Activated CD4-positive, alpha-beta T cell treated with anti-CD3 and anti-CD28 coated beads, Interleukin-2, Interleukin-6, amounts not matched to agents 100 ng/mL and 50 ng/mL, durations not matched to agents 16 hours and 8 hours (primary cell): ENCODE measurements at places on chromosomes 12 and 14.

GRCh38 chr12:86154620-86155019 is 101.6 kb downstream of the MGAT4C start:
- DNase-seq = no peak

DNA sequence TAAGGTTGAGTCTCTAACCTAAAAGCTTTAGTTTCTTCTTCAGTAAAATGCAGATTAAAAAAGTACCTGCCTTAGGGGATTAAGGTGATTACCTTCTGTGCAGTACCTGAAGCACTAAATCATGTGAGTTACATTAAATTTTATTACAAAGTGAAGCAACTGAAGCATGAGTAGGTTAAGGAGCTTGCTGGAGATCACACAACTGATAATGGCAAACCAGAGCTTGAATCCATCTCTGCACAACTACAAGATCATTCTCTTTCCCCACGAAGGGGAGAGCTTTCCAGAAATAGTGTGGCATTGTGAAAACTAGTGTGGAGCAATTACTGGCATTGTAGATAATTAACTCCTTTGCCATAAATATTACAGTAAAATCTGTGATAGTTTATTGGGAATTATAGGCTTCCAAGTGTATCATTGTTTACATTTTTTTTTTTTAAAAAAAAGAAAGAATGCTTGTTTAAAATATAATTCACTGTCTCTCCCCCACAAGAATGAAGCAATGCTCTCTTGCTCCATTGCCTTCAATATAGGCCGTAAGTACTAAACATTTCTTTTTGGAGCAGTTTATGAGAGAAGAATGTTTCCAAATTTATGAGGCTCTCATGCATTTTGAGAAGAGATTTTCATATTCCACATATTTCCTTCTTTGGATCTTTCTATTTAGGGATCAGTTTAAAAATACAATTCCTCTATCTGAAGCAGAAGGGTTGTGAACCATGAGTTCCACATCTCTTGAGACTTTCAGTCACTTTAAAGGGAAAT is 20.5 kb downstream of the SLC38A2 start:
- DNase-seq = no peak

- DNase-seq = no peak
Measured at GRCh38 chr14:90373887-90374286, 22.9 kb upstream of the CALM1 start.

GRCh38 chr14:99549684-99550083 is 54.3 kb downstream of the CCDC85C start:
- no peak for DNase-seq

DNA sequence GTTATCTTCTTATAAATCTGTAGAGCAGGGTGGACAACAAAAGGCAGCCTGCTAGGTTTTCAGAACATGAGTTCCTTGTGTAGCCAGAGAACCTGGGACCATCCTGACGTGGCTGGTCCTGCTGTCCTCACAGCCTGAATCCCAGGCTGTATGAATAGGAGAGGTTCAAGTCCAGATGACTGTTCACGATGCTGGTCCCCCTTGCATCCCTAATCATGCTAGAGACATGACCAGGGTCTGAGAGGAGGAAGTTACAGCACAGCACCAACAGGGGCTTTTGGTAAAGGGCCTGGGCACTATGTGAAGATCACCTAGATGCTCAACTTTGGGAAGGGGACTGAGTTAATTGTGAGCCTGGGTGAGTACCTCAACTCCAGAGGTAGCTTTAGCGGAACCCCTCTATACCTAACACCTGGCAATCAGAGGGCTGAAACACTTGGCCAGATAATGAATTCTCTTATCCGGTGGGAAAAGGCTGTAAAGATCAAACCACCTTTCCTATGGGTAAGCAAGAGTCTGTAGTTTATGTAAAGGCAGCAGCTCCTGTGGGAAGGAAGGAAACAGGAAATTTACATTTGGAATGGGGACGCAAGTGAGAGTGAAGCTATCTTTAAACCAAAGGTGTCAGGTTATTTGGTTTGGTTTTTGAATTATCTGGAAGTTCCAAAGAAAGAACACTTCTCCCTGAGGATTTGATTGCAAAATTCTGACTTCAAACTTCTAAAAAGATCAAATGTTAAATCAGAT is 112.8 kb downstream of the DAD1 start:
- DNase-seq = no peak

- no peak for DNase-seq
Measured at GRCh38 chr12:40474630-40475029, 217.6 kb upstream of the CNTN1 start.

DNA sequence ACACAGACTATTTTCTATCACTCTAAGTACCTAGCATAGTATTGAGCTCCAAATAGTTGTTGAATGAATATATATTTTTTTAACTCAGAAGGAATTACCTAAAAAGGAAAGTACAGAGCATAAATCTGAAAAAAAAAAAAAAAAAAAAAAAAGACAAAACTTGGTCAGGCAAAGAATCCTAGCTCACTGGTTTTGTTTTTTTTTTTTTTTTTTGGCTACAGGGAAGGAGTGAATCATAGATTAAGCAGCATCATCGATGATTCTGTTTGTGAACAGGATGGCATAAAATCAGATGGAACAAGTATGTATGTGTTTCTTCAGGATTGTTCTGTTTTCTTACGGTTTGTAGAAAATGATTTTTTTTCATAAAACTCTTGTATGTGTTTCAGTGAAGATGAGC is 66.1 kb upstream of the BCAT1 start:
- no peak for DNase-seq
